ENCODE measurements at places on chromosomes 2 and 18. TPM values are rescaled to one million over a fixed set of nuclear protein-coding genes. Genes with fewer than 3 reads are reported as not detected.
A peak's percentile ranks its signal among the peaks of the same experiment; 100 is the strongest.

Gene SCN9A
- total RNA-seq, result 15.9 TPM

Gene HJURP
- 6.5 TPM for total RNA-seq

Gene SPATA3
- total RNA-seq, result not detected

DNA sequence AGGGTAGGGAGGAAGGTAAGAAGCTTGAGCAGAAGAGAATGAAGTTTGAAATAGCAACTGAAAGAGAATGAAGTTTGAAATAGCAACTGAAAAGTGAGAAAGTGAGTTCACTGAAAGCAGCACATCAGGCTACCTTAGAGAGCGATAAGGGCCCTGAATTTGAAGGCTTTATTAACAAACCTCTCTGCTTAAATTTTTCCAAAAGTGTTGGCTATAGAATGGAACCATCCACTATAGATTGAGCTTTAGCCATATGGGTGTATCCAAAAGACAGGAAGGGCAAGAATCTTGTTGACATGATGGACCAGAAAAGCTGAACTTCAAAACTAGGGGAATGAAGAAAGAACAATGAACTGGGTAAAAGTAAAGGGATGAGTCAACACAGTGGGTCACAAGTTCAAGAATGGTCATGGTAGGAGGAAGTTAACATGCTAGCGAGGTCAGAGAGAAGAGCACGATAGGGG is 122.5 kb downstream of the ASXL3 start:
- DNase-seq, result no peak

DNA sequence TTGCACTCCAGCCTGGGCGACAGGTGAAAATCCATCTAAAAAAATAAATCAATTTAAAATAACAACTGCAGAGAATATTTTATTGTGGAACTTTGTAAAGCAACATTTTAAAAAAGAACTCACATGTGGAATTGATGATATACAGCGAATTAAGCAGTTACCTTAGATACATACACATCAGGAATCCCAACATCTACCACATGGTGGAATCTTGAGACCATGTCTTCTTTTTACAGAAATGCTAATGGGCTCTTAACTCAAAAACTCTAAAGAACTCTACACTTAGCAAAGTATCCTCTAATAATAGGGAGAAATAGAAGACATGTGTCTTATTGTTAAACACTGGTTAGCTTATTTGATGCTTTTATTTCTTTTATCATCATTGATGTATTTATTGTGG is 373.6 kb downstream of the CDH7 start:
- no peak for DNase-seq

GRCh38 chr2:69741575-69742321 is at the start of gene ANXA4:
ANXA4 (plus strand) TSS chr2:69742134; CDS start chr2:69781566, 39,432 bp downstream.
- DNase-seq, result peak; percentile 91

DNA sequence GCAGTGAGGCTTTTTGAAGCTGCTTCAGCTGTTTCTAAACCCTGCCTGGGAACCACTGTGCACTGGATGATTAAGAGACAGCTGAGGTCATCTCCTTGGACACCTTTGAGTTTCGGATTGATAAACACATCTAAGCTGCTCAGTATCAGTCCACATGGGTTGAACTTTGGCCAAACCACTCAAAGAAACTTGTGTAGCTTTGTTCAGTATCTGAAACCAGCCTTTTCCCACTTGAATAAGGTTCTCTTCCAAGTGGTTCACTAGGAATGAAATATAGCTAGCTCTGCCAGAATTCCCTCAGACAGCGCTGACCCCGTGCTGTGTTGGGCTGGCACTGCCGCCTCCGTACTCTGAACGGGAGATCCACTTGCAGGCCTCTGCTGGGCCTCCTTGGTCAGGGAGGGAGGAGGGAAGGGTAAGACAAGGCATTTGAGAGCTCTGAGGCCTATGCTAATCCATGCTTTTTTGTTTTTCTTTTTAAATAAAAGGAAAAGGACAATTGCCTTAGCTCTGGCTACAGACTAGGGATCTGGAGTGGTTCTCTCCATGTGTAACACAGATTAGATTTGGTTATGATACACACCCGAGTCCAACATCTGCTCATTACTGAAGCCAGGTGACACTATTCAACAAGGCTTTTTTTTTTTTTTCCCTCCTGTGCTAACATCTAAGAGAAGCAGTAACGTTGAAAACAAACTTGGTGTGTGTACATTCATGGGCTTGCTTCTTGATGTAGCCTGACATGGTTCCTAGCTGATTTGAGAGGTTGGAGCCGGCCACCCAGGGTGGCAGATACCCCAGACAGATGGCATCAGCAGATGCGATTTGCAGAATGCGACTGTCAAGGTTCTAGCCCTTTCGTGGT is 67.7 kb downstream of the NCK2 start:
- DNase-seq, result no peak

GRCh38 chr2:234712421-234712935 is 215.6 kb upstream of the ARL4C start:
- DNase-seq, result no peak
